ENCODE measurements at places on chromosomes 13 and 19. TPM values are rescaled to one million over a fixed set of nuclear protein-coding genes. Genes with fewer than 3 reads are reported as not detected.
A peak's percentile ranks its signal among the peaks of the same experiment; 100 is the strongest.

The TUBA3C gene
- not detected for total RNA-seq

The ZNF677 gene
- 0.25 TPM for total RNA-seq

The SIGLEC5 gene
- not detected for total RNA-seq

The BEST2 gene
- total RNA-seq, result not detected

The SLC15A1 gene
- total RNA-seq, result 13.5 TPM

The DCT gene
- 0.12 TPM for total RNA-seq

The APOC4 gene
- total RNA-seq, result 172 TPM

The ACER1 gene
- total RNA-seq, result not detected

The PEX11G gene
- total RNA-seq, result 9.8 TPM

The SBK2 gene
- not detected for total RNA-seq

The RFPL4AL1 gene
- 0.57 TPM for total RNA-seq

The ZNF578 gene
- not detected for total RNA-seq

The ZNF132 gene
- 1.1 TPM for total RNA-seq

The IRGC gene
- not detected for total RNA-seq

DNA sequence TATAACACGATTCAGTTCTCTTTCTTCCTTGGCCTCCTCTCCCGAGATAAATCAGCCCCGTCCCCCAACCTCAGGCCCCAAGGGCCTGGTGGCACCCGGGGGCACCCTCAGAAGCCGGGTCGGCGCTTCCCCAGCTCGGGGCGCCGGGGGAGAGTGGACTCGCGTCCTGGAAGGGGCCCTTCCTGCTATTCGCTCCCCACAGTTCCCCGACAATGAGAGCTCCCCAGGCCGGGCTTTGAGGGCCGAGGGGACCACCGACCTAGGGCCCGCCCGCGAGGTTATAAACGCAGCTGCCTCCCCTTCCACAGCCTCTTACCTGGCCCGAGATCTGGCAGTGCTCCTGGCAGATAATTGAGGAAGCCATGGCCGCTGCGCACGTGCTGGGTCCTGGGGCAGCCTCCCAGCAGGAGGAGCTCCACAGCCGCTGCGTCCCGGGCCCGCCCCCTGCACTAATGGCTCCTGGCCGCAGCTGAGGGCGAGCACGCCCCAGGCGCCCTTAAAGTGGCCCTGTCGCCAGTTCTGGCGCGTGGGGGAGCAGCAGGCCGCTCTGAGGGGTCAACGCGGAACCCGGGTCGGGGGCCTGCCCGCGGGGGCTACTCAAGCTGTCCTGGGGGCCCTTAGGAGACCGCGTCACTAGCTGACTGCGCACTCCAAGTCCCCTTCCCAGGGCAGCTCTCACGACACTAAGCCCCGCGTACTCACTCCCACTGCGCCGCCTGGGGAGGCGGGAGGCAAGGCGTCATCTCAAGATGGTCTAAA is at the start of gene SOHLH2:
Gene SOHLH2 (minus strand): TSS at position 394 of the 759 bp plus-strand sequence. CDS start 30 bp downstream, at position 364.
- H3K36me3 ChIP-seq, result no peaks in the 10 kb centered on the region
- no peak within 1 kb of the TSS for H3K27ac ChIP-seq
- no peaks in the 10 kb centered on the region for H3K27me3 ChIP-seq
- no peak within 1 kb of the TSS for H3K4me3 ChIP-seq

DNA sequence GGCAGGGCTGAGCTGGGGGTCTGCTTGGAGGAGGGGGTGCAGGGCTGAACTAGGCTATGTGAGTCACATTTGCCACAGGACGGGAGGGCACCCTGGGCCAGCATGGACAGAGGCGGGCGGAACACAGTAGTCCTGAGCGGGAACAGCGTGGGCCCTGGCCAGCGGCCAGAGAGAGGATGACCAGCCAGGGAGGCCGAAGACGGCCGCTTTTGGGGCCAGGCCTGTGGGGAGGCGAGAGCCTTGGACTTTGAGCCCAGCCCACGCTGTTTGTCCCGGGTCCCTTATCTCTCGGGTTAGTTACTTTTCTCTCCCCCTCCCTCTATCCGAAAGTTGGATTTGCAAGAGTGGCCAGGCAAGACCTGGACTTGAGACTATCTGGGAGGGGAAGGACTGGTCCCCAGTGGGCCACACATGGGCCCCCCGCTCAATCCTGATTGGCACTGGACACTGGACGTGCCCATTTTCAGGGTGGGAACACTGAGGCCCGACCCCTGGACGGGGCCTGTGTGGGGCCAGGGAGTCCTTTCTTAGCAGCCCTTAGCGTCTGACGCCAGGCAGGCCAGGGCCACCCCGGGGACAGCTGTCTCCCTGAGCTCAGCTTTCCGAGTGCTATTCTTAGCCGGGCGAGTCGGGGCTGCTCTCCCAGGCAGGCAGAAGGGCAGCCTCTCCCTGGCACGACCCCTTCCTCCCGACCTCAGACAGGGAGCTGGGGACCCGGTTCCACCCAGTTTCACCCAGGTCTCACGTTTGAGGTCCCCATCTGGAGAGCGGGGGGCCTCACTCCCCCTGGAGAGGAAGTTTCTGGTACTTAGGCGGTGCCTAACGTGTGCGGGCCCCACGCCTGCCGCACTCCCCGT is 833 bp downstream of the GAMT start:
- no peaks in the 10 kb centered on the region for H3K27me3 ChIP-seq
- peak overlapping the region; percentile 85 for H3K4me3 ChIP-seq
- peak overlapping the region; percentile 89 for H3K27ac ChIP-seq
- DNase-seq, result peak; percentile 93
- H3K36me3 ChIP-seq, result no peaks in the 10 kb centered on the region

DNA sequence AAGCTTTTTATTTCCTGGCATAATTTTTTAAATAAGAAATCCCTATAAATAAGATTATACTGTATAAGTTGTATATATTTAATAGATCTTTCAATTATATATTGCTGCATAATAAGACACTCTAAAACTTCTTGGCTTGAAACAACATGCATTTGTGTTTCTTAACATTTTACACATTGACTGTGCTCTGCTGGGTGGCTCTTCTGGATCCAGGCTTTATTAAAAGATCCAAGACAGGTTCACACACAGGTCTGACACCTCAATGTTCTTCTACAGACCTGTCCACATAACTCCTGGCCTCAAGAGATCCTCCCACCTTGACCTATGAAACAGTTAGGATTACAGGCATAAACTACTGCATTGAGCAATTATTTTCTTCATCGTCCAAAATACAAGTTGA is 77.6 kb upstream of the PCDH17 start:
- no peak for DNase-seq
- H3K27me3 ChIP-seq, result no peaks in the 10 kb centered on the region
- H3K27ac ChIP-seq, result no peak overlapping the region
- no peaks in the 10 kb centered on the region for H3K4me1 ChIP-seq

- H3K27me3 ChIP-seq, result no peaks in the 10 kb centered on the region
- H3K4me1 ChIP-seq, result no peaks in the 10 kb centered on the region
- H3K27ac ChIP-seq, result no peak overlapping the region
- DNase-seq, result no peak
Measured at GRCh38 chr13:79782541-79783205, 301.7 kb downstream of the NDFIP2 start.

DNA sequence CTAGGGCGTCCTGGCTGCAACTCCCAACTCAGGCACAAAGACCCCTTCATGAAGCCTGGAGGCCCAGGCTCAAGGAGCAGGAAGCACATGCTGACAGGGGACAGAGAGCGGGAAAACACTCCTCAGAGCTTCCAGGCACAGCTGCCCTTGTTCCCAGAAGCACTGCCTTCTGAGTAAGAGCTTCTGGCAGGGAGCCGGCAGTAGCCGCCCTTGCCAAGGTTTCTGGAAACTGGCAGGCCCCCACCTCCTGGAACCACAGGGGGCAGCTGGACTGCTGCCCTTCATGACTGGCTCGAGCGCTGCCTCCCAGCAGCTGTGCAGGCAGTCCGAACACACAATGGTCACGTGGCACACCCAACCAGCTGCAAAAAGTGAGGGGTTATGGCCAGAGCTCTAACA is 33.6 kb upstream of the EPHX3 start:
- H3K27ac ChIP-seq, result peak overlapping the region; percentile 26
- peak; percentile 88 for DNase-seq
- peaks cover 5% of the 10 kb centered on the region for H3K4me1 ChIP-seq
- no peaks in the 10 kb centered on the region for H3K27me3 ChIP-seq
- no peak overlapping the region for H3K4me3 ChIP-seq
- H3K36me3 ChIP-seq, result peaks cover 6% of the 10 kb centered on the region

- H3K27me3 ChIP-seq, result no peaks in the 10 kb centered on the region
- no peak overlapping the region for H3K4me3 ChIP-seq
- H3K27ac ChIP-seq, result no peak overlapping the region
- DNase-seq, result no peak
- no peaks in the 10 kb centered on the region for H3K4me1 ChIP-seq
Measured at GRCh38 chr13:34153428-34154180, 335.7 kb downstream of the RFC3 start.

DNA sequence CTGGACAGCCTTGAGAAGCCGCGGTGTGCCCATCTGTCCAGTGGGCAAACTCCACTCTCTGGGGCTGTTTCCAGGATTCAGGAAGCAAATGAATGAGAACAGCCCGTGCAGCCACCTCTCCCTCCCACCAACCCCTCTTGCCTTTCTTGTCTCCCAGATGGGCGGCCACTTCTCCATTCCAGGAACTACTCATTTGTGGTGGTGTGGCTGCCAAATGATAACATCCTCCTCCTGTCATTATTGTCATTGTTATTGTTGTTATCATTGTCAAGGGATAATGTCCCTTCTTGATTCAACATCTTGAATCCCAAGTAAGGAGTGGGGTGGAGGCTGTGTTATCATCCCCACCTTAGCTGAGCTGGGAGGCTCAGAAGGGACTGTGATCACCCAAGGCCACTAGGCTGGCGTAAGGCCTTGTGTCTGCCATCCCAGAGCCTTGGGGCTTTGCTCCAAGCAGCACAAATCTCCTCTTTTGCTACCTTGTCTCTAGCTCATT is 1.6 kb downstream of the DNM2 start:
- no peak for DNase-seq
- peak overlapping the region; percentile 90 for H3K4me3 ChIP-seq
- H3K27ac ChIP-seq, result peak overlapping the region; percentile 87
- H3K36me3 ChIP-seq, result no peaks in the 10 kb centered on the region
- no peaks in the 10 kb centered on the region for H3K27me3 ChIP-seq

- no peaks in the 10 kb centered on the region for H3K27me3 ChIP-seq
- H3K4me1 ChIP-seq, result no peaks in the 10 kb centered on the region
- no peak overlapping the region for H3K27ac ChIP-seq
- no peak for DNase-seq
- no peak overlapping the region for H3K4me3 ChIP-seq
- no peaks in the 10 kb centered on the region for H3K36me3 ChIP-seq
Measured at GRCh38 chr13:23848019-23848418, 41.2 kb downstream of the MIPEP start.

DNA sequence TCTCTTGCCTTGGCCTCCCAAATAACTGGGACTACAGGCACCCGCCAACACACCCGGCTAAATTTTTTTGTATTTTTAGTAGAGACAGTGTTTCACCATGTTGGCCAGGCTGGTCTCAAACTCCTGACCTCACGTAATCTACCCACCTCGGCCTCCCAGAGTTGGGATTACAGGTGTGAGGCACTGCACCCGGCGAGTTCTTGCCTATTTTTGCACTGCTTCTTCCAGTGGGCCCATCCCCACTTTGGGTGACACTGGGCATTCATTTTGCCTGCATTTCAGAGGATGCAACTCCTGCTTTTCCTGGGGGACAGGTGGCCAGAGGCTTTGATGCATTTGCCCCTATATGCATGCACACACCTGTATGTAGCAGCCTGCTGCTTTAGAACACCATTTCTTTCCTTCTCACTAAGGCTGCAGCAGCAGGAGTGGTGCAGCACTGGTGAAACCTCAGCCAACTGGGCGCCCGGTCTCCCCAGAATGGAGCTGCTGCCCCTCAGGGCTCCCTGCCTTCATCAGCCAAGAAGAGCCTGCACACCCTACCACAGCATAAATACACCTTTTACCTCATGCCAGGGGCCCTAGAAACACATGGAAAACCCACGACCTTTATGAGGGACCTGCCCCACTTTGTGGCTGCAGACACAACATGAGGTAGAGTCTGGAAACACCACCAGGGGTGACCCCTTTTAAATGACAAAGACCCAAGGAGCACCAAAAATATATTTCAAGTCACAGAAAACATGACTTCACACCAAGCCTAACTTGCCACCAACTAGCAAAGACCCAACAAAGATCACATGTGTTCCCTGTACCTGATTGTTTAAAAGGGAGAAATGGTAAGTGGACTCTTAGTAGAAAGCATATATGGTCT is 36.8 kb upstream of the POP4 start:
- DNase-seq, result no peak
- H3K4me3 ChIP-seq, result no peak overlapping the region
- H3K27ac ChIP-seq, result no peak overlapping the region
- no peaks in the 10 kb centered on the region for H3K36me3 ChIP-seq

- H3K27me3 ChIP-seq, result no peaks in the 10 kb centered on the region
- peak within 1 kb of the TSS; percentile 93 for H3K27ac ChIP-seq
- no peak for DNase-seq
- peak within 1 kb of the TSS; percentile 94 for H3K4me3 ChIP-seq
- H3K4me1 ChIP-seq, result no peaks in the 10 kb centered on the region
Measured at GRCh38 chr19:40284501-40285352, at the start of gene AKT2. Gene AKT2, minus strand, starts transcription at chr19:40285345. Its CDS starts 20,078 bp downstream, at chr19:40265267.

DNA sequence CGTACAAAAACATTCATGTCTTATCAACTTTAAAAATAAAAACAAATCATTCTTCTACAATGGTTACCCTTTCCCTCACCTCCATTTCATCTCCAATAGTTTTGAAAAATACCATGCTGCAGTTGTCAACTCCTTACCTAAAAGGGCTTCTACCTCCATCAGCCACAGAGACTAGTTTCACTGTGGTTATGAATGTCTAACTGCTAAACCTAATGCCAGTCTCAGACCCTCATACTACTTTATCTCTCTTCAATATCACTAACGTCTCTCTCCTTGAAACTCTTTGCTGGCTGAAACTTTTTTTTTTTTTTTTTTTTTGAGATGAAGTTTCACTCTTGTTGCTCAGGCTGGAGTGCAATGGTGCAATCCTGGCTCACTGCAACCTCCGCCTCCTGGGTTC is 27.1 kb downstream of the LNX2 start:
- H3K4me3 ChIP-seq, result no peak overlapping the region
- no peak for DNase-seq

- no peak for DNase-seq
- no peak overlapping the region for H3K27ac ChIP-seq
- H3K36me3 ChIP-seq, result no peaks in the 10 kb centered on the region
- no peaks in the 10 kb centered on the region for H3K4me1 ChIP-seq
Measured at GRCh38 chr19:1766800-1767352, 13.6 kb downstream of the ONECUT3 start.

DNA sequence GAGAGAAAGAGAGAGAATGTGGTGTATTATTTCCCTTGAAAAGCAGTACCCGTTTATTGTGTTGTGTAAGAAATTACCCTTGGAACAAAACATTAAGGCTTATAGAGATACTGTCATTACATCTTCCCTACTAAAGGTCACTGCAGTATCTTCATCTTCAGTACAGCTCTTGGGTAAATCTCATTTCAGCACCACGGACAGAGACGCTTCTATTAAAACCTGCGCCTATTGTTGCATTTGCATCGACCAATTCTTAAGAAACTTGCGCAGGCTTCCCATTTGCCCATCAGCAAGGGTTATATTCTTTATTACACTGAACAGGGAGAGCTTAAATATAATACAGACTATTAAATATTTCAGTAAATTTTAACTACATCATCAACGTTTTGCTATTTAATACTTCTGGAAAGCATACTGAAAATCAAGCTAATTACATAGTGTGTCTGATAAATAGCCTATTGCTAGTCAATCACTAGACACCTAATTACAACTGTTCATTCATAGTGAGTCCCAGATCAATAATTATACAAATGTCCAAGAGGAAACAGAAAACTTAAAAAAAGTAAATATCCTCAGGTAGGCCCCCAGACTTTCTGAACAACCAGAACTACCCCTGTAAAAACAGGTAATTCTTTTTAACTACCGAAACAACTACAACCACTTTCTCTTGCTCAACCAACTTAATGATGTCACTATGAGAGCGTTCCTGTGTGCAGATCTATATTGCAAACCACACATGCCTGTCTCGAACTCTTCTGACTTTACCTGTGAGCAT is 350.6 kb downstream of the LIG4 start:
- no peak overlapping the region for H3K27ac ChIP-seq
- H3K36me3 ChIP-seq, result no peaks in the 10 kb centered on the region
- no peak overlapping the region for H3K4me3 ChIP-seq
- H3K27me3 ChIP-seq, result no peaks in the 10 kb centered on the region
- H3K4me1 ChIP-seq, result no peaks in the 10 kb centered on the region

Measured in right lobe of liver (tissue), 6 donors.